Activated CD4-positive, CD25-positive, alpha-beta regulatory T cell treated with anti-CD3 and anti-CD28 coated beads, Interleukin-2, amount 50 U/mL, for 24 hours (primary cell): ENCODE measurements at places on chromosomes 4 and X.

GRCh38 chr4:47729131-47729680, 108.7 kb downstream of the CORIN start:
- ATAC-seq, result no peak

DNA sequence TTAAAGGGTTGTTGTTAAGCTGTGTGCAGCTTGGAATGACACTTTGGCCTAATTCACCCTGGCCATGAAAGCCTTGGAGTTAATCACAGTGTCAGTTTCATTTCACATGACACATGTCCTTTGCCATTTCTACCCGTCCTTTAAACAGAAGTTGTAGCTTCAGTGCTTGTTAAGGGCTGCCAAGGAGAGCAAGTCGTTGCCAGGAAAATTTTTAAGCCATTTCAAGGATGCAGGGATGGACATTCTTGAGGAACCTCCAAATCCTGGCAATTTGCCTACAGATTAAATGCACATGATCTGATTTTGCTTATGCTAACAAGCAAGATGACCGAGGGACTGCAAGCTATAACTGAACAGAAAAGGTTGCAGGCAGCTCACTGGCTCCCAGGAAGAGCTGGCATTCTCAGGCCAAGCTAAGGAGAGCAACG, 40.5 kb downstream of the SETD7 start:
- ATAC-seq, result no peak

DNA sequence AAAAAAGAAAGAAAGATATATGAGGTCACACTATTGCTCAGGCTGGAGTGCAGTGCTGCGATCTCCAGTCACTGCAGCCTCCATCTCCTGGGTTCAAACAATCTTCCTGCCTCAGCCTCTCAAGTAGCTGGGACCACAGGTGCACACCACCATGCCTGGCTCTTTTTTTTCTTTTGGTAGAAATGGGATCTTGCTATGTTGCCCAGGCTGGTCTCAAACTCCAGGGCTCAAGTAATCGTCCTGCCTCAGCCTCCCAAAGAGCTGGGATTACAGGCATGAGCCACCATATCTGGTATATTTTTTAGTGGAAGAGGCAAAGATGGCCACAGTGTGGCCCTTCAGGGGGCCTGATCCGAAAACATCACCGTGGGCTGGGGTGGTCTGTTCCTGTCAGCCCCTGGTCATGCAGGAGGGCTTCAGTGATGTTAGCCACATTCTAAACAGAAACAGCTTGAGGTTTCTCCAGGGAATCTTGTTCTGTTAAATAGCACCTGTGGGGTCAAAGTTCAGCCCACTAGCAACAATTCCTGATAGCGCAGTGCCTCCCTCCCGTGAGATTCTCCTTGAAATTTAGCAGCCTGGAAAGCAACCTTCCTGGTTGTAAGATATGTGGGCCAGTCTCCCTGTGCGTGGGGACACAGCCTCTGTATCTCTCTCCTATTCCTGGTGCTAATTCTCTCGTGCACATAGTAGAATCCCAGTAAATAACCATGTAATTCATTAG, 7.3 kb upstream of the DHRSX start:
- no peak for ATAC-seq

DNA sequence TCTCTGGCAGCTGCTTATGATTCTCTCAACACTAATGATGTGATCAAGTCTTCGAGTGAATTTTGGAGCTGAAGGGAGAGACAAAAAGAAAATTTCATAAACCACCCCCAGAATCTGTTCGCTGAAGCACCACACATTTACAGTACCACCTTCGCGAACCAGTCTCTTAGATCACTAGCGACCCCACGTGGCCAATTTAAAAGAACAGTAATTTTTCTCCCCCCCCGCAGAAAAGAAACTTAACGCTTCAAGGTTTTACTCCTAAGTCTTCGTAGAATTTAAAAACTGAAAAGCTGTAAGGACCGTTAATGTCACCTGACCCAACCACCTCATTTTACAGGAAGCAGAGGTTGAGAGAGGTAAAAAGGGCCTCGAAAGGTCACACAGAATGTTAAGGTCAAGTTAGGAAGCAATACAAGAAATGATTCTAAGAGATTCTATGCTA, 187.5 kb downstream of the QDPR start:
- peak; percentile 38 for ATAC-seq

DNA sequence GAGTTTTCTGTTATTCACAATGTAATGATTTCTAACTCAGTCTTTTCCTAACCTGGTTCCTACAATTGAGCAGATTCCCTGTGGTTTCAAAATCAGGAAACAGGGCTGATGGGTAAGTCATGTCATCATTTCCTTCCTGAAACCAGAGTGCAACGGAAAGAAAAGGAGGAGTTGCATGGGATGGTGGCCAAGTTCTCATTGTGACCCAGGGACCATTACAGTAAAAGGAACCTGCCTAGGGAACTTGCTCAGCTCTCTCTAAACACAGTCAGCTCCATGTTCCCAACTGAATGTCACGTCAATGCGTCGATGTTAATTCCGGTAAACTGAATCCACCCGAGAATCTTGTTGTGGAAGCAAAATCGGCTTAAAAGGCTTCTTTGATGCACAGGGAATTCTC, 51.2 kb downstream of the LGI2 start:
- no peak for ATAC-seq

- ATAC-seq, result no peak
Observed at GRCh38 chrX:148728901-148729300, 228.5 kb downstream of the AFF2 start.

DNA sequence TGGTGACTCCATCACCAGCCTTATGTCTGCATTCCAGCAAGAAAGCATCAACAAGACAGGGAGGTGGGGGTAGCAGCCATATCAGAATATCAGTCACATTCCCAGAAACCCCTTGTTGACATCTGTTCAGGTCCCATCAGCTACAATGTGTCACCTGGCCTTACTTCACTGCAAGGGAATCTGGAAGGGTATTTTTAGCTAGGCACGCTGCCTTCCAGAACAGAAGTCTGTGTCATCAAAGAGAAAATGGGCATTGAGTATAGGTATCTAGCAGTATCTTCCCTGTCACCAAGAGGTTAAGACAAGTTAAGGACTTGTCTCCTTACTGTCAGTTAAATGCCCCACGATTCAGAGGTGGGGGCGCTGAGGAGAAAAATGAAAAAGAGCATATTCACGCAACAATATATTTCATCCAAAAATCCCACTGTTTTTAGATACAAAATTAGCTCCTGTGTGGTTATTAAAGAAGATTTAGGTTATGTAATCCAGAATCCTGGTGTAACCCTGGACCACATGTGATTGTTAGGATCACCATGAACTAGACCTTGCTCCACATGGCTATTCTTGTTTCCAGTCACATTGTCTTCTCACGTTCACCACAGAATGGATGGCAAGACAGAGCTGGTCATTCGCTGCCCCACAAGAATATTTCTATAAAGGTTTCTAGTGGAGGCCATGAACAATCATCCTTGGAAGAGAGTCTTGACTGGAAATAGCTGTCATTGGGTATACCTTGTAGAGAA, 60.0 kb upstream of the PDHA1 start:
- ATAC-seq, result no peak

GRCh38 chr4:127997534-127998388, 32.6 kb downstream of the ABHD18 start:
- peak; percentile 100 for ATAC-seq

DNA sequence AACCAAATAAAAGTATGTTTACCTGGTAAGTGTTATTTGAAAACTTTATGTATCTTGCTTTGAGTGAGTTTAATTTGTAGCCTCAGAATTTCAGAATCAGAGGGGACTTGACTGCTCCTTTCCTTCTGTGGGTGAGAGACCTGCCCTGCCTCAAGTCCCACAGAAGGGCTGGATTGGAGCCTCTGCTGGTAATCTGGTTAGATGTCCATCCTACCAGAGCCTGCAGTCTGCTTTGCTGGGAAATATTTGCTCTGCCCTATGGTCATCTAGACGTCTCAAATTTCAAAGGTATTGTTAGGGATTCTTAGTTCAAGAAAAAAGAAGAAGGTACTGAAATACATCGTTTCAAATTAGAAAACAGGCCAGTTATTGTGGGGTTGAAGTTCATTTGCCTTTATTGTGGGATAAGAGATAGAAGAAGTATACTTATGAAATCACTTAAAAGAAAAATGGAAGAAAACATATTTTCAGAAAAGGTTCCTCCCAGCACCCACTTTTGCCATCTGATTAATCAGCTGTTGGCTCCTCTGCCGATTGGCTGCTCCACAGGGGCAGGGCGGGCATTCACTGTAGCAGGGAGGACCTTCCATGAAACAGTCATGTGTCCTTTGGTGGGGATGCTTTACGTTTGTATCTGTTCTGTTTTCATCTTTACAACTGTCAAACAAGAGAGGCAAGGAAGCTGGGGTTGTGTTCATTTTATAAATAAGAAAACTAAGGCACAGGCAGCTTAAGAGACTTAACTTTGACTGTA, 73.3 kb upstream of the TLR2 start:
- ATAC-seq, result no peak

DNA sequence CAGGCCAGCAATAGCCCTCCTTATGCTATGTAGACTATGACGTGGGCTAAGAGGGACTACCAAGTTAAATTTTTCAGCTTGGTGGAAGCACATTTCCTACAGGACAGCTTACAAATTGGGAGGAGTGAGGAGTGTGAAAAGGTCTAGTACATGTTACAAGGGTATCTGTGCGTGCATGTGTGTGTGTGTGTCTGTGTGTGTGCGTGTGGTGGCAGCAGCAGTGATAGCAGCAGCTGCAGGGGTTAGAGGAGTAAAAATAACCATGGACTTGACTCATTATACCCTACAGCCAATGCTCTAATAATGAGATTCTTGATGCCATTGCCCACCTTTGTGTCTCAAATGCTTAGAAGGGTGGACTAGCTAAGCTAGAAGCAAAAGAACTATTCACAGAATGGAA, 88.6 kb downstream of the SLC9A7 start:
- ATAC-seq, result no peak

- no peak for ATAC-seq
Observed at GRCh38 chrX:136835761-136836160, 44.8 kb downstream of the RBMX start.

DNA sequence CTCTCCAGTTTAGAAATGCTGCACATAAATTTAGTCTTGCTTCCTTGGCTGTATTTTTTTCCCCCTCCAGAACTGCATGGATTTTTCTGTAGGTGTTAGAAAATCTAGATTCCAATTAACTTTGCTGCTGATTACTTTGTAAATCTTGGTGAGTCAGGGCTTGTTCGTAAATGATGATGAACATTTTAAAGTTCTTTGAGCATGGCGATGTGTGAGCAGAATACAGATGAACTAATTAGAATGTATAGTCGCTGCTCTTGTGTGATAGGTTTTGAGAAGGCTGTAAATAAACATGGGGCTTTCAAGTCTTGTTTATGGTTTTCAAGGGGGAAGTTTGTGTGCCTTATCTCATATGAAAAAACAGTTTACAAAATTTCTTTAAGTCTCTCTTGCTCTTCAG, 23.3 kb downstream of the LIMCH1 start:
- no peak for ATAC-seq
